A549 treated with RU486 at 1 μM for 4 hours (cell line): ENCODE measurements at places on chromosomes 11 and 22. TPM values are rescaled to one million over a fixed set of nuclear protein-coding genes. Genes with fewer than 3 reads are reported as not detected.

The MPZL3 gene
- 0.22 to 0.38 TPM (median 0.33 TPM) in 5 replicates for total RNA-seq

The MN1 gene
- total RNA-seq = 2.0 to 3.6 TPM (median 2.9 TPM) in 5 replicates

The KLHDC7B gene
- 0.03 TPM in 2 of 5 replicates, not detected in the others for total RNA-seq

The KDELR3 gene
- total RNA-seq = 18.6 to 19.9 TPM (median 19.6 TPM) in 5 replicates

The PPP1R14B gene
- 237 to 395 TPM (median 394 TPM) in 5 replicates for total RNA-seq

The OR8G5 gene
- not detected in 5 replicates for total RNA-seq
